ENCODE measurements at places on chromosomes 13 and 19. TPM values are rescaled to one million over a fixed set of nuclear protein-coding genes. Genes with fewer than 3 reads are reported as not detected.

The PCDH8 gene
- total RNA-seq = 0.84 TPM

GRCh38 chr13:45951724-45952123 is 100.2 kb upstream of the SIAH3 start:
- DNase-seq = no peak

- DNase-seq = no peak
Measured at GRCh38 chr13:48906200-48906599, 69.5 kb upstream of the FNDC3A start.

The PCDH17 gene
- total RNA-seq = 1.2 TPM

The KRTDAP gene
- 10,097 TPM for total RNA-seq

- DNase-seq = no peak
Measured at GRCh38 chr13:30429235-30429634, 6.9 kb downstream of the UBE2L5 start.

The TDRD12 gene
- total RNA-seq = 1.3 TPM

- DNase-seq = no peak
Measured at GRCh38 chr13:69545551-69545950, 562.1 kb upstream of the ATXN8OS start.

DNA sequence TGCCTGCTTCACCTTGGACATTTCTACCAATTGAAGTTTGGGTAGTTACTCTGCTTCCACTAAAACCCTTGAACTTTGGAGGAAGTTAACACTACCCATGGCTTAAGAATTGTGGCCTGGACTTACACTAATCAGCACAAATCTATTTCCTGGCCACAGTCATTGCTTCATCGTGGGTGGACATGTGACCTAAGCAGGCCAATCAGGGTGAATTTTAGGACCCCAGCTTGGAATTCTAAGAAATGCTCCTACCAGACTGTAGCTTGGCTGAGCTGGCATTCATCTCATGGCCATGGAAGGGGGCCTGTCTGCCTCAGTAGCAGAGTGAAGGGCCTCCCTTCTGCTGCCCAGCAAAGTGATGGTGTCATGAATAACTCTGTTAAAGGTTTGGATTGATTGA is 58.3 kb upstream of the SLC15A1 start:
- no peak for DNase-seq

The CD22 gene
- not detected for total RNA-seq

- no peak for DNase-seq
Measured at GRCh38 chr19:33064792-33065550, at the start of gene RHPN2. RHPN2 (minus strand) TSS chr19:33064888; CDS start chr19:33064852, 36 bp downstream.

The ZNF628 gene
- 5.4 TPM for total RNA-seq

DNA sequence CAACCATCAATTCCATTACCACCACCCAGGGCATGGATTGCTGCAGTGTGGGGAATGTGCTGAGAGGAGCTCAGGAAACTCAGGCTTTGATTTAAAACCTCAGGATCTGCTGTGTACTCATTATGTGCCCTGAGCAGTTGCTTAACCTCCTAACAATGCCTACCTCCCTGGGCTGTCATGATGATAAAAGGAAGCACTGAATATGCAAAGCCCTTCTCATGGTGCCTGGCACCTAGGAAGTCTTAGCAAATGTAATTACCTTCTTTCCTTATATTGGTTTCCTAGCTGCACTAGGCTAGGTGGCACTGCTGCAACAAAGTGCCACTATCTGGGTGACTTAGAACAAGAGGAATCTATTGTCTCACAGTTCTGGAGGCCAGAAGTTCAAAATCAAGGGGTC is 62.2 kb downstream of the KCTD12 start:
- DNase-seq = no peak

DNA sequence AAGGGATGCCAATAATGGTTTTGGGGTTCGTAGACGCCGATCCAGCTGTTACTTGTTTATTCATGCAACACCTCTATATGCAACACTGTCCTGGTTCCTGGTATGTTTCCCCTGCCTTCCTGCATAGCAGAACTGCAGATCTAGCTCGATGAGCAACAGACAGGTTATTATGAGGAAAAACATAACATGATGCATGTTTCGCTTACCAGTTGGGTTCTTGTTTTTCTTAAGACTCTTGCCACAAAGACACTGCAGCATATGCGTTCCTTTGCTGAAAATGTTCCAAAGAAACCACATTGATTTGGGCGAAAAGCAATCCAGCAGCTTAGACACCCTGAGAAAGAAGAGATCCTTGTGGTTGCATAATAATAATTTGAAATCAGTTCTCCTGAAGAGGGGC is 583 bp downstream of the FGF14 start:
- no peak for DNase-seq

DNA sequence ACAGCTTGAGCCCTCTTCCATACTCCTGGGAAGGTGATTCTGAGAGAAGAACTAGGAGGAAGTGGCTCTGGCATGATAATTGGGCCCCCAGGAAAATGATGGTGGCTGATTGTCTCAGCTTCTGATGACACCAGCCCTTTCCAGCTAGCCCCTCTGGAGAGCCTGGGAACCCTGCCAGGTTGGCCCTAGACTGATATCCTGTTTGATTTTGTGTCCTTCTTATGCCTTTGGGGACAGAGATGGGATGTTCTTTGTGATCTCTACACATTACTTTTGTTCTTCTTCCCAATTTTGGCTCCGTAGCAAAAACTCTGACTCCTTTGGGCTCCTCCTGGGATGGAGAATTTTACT is 39.7 kb downstream of the ERICH6B start:
- no peak for DNase-seq

DNA sequence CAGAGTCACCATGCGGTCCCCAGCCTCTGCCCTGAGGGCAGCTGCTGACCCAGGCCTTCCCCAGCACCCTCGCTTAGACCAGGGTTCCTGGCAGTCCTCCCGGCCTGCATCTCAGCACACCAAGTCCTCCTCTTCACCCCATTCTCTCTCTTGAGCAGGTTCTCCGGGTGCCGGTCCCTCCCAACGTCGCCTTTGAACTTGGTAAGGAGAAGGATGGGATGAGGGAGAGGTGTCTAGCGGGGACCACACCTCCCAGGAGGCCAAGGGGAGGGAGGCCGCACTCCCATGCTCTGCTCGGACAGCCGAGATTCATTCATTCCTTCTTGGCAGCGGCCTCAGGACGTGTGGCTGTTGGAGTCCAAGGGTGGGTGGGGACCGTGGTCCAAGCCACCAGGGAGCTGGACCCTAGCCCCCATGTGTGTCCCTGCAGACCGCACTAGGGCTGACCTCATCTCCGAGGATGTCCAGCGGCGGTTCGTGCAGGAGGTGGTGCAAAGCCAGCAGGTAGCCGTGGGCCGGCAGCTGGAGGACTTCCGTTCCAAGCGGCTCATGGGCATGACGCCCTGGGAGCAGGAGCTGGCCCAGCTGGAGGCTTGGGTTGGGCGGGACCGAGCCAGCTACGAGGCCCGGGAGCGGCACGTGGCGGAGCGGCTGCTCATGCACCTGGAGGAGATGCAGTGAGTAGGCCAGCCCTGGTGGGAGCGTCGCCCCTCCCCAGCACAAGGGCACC is 9.4 kb downstream of the ARHGEF1 start:
- DNase-seq = no peak

DNA sequence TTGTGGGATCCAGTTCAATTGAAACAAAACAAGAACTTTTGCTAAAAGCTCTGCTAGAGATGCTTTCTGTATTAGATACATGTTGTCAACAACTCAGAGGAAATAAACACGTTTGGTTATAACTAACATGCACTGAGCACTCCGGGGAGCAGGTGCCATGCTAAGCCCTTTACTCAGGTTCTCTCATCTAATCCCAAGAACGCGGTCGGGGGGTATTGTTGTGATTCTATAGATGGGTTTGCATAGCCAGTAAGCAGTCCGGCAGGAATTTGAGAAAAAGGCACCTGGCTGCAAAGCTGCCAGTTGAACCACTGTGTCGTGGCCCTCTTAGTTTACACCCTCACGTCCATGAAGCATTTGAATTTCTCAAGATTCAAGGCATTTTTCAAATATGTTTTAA is 24.3 kb upstream of the SPACA7 start:
- DNase-seq = no peak

All from lower leg skin (tissue), 4 donors.